Motor neuron (in vitro differentiated cells): ENCODE measurements at places on chromosomes 4 and X.

DNA sequence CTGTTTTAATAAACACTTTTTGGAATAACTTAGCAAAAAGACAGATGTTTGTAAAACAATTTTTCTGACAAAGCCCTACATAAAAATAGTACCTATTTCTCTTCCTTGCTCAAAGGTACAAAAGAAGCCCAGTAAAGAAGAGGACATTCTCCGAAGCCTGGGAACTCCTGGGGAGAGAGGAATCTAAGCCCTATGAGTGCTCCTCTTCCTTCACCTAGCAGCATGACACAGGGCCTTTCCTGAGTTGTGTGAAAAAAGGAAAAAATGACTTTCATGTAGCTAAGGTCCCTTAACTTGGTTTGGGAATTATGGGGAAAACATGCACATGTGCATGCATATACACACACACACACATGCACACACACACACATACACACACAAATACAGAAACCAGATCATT is 586.9 kb downstream of the TMA16 start:
- ATAC-seq: no peak

DNA sequence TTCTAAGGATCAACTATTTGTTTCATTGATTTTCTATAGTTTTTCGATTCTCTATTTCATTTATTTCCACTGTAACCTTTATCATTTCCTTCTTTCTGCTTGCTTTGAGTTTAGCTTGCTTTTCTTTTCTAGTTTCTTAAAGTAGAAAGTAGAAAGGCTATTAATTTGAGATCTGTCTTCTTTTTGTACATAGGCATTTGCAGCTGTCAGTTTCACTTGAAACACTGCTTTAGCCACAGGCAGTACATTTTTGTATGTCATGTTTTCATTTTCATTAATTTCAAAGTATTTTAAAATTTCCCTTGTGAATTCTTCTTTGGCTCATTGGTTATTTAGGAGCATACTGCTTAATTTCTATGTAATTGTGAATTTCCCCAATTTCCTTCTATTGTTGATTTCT is 152.2 kb downstream of the SH3KBP1 start:
- ATAC-seq: no peak

GRCh38 chr4:185869427-185869826 is 57.4 kb upstream of the SORBS2 start:
- ATAC-seq: no peak

DNA sequence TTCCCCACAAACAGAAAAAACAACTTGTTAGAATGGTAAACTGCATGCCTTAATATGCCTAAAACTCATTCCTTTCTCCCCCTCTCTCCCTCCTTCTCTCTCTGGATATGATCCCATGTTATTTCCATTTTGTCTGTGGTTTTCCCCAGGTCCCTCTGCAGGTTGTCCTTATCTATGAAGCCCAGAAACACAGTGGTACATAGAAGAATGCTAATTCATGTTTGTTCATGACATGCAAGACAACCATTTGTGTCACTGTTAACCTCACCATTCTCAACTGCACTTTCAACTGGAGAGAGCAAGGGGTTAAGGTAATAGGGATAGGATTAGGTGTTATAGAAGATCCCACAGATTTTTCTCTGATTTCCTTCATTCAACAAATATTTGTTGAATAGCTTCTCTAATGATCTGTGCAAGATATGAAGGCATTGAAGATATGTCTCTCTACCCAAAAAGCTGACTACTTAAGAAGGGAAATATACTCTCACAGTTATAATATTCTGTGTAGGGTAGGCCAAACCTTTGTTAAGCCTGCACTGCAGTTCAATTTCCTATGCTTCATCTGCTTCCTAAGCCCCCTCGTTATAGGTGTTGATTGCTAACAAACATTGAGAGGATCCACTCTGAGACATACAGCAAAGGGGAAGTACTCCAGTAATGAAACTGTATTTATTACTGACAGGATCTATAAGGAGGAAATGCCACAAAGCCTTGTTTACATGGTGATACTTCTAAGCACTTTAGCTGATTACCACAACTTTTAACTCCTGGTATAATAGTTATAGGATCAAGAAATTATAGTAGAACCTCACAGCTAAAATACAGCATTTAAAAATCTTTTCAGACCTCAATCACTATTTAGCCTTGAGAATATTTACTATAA is 96.1 kb downstream of the FRYL start:
- ATAC-seq: no peak

DNA sequence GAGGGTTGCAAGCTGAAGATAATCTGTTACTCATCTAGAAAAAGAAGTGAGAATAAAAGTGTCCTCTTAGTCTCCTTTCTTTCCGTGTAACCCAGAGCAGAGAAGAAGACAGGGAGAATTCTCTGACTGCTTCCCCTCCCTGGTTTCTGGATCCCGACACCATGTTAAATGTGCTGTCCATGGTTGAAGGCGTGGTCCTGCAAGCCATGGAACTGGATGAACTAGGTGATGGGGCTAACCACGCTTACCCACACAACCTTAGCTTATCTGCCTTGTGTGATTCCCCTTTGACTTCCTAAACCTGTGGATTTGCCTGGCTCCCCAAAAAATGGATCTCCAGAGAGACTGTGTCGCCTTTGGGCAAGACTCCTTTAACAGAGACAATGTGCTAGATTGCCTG is 907.6 kb downstream of the FSTL5 start:
- ATAC-seq: no peak

DNA sequence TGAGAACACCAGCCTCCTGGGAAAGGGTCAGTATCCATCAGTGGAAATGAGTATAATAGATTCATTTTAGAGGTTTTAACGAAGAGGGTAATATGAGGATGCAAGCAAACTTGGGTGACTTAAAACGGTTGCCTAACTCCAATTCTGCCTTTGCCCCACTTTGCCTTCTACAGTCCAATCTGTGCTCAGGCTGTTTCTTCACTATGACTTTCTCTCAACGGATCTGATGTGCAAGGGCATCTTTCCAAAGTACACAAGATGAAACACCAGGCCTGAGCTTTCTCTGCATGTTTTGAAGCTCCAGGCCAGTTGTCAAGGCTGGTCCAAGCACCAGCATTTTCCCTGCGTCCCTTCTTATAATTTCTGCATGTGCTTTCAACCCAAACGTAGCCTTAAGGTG is 68.0 kb upstream of the TMEM164 start:
- no peak for ATAC-seq

- peak; percentile 80 for ATAC-seq
These were observed 67.2 kb upstream of the IBSP start for GRCh38 chr4:87732033-87732765.

- ATAC-seq: no peak
These were observed 48.2 kb downstream of the CASK start for GRCh38 chrX:41875142-41875541.

DNA sequence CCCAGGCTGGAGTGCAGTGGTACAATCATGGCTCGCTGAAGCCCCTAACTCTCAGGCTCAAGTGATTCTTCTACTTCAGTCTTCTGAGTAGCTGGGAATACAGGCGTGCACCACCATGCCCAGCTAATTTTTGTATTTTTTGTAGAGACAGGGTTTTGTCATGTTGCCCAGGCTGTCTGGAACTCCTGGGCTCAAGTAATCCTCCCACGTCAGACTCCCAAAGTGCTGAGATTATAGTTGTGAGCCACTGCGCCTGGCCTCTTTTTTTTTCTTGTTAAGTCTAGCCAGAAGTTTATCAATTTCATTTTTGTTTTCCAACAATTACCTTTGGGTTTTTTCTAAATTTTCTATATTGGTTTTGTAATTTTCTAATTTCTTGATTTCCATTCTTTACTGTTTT is 100.6 kb downstream of the GC start:
- ATAC-seq: no peak

DNA sequence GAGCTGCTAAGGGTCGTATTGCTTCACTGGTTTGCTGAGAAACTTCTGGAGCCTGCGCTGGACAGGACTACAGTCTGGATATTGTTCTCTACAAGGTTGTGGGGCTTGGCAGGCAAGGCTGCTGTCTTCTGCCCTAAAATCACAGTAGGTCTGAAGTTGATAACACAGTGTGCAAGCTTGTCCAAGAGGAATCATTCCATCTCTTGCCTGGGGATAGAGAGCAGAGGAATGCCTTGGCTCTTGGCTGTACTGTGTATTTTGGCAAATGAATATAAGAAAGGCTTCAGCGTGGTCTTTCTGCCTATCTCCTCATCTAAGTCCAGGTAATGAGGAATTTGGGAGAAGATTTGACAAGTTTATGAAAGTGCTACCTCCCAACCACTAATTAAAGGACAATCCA is 9.4 kb upstream of the RASL11B start:
- no peak for ATAC-seq

GRCh38 chr4:3681191-3681590 is 85.0 kb upstream of the ADRA2C start:
- ATAC-seq: no peak

DNA sequence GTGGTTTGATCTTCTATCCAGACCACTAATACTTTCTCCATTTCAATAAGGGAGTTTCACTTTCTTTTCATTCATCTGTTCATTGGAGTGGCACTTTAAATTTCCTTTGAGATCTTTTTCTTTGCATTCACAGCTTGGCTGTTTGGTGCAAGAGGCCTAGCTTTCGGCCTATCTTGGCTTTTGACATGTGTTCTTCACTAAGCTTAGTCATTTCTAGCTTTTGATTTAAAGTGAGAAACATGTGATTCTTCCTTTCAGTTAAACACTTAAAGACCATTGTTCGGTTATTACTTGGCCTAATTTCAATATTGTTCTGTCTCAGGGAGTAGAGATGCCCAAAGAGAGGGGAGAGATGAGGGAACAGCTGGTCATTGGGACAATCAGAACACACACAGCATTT is 24.3 kb downstream of the CXCL13 start:
- no peak for ATAC-seq
